ENCODE measurements at places on chromosomes 2 and 18.

- no peak for DNase-seq
Measured at GRCh38 chr2:48287976-48288375, 242.0 kb upstream of the STON1 start.

DNA sequence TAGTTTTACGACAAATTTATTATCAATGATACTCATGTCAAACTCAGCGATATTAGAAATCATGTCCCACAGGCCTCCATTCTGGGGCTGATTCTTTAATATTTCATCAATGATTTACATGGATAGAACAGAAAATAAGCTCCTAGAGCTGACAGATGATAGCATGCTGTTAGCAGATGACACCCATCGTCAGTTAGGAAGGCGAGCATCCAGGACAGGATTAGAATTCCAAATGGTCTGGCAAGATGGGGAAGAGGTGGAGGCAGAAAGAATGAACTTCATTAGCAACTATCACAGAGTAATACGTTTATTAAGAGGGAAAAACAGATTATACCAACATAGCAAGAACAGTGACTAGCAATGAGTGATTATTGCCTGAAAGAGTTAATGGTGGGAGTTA, 46.2 kb upstream of the ACVR1 start:
- no peak for DNase-seq

DNA sequence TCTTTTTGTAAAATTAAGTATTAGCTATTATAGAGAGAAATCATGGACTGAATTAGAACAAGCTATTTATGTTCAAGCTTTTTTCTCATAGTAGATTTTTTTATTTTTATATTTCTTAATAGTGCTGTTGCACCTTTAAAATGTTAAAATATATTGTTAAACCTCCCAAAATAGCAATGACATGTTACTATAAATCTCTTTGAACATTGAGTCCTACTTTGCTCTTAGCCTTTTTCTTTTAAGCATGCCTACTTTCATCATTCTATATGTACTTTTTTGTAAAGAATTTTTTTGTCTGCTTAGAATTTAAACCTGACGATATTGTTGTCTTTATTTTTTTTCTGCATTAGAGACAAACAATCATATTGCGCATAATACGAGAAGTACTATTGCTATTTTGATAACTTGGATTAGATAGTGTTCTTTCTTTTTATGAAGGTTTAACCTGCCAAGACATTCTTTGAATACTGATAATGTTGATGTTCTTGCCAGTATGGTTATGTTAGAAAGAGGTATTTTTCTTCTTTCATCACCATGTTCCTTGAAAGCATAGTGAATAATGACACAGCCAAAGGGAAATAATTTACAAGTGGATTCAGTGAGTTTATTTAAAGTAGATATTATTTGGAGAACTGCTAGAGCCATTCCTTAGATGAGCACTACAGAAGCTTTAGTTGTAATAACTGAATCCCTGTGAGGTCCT, 40.6 kb downstream of the PMS1 start:
- no peak for DNase-seq

DNA sequence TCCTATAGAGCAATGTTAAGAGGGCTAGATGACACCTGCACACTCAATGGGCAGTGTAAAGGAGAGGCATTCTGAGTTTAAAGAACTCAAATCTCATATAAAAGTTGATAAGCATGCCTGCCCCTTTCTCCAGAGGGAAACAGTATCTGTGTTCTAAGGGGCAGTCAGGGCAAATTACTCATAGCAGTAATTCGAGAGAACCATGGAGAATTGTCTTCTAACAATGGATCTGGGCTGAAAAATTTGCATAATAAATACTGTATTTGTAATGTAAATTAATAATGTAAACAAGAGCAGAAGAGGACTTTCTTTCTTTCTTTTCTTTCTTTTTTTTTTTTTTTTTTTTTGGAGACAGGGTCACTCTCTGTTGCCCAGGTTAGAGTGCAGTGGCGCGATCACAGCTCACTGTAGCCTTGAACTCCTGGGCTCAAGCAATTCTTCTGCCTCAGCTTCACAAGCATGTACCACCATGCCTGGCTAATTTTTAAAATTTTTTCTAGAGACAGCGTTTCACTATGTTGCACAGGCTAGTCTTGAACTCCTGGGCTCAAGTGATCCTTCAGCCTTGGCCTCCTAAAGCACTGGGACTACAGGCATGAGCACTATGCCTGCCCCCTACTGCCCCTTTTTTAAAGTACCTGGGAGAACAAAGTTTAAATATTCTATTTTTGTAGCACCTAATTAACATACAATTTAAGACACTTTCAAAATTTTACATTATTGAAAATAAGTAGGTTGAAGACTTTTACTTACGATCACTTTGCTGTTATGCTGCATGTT, 70.6 kb downstream of the OTX1 start:
- no peak for DNase-seq

- DNase-seq, result no peak
Measured at GRCh38 chr2:169002161-169002738, 28.9 kb downstream of the ABCB11 start.

DNA sequence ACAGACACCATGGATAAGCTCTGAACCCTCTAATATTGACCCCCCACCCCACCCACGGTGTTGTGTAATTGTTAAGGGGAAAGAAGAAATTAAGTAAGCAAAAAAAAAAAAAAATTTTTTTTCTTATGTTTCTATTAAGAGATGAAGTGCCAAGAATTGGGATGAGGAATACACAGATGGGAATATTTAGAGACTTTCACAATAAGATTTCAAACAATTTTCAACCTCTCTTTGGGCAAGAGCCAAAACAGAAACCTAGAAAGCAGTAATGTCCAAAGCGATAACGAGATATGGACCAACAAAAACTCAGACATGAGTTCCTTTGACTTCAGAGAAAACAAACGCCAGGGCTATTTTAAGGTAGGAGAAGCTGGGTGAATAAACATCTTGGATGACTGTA, 14.4 kb downstream of the PIEZO2 start:
- DNase-seq, result no peak

- DNase-seq, result no peak
Measured at GRCh38 chr2:151157000-151157735, 104.5 kb downstream of the RBM43 start.

GRCh38 chr18:36464126-36464651, 166.7 kb downstream of the FHOD3 start:
- no peak for DNase-seq

DNA sequence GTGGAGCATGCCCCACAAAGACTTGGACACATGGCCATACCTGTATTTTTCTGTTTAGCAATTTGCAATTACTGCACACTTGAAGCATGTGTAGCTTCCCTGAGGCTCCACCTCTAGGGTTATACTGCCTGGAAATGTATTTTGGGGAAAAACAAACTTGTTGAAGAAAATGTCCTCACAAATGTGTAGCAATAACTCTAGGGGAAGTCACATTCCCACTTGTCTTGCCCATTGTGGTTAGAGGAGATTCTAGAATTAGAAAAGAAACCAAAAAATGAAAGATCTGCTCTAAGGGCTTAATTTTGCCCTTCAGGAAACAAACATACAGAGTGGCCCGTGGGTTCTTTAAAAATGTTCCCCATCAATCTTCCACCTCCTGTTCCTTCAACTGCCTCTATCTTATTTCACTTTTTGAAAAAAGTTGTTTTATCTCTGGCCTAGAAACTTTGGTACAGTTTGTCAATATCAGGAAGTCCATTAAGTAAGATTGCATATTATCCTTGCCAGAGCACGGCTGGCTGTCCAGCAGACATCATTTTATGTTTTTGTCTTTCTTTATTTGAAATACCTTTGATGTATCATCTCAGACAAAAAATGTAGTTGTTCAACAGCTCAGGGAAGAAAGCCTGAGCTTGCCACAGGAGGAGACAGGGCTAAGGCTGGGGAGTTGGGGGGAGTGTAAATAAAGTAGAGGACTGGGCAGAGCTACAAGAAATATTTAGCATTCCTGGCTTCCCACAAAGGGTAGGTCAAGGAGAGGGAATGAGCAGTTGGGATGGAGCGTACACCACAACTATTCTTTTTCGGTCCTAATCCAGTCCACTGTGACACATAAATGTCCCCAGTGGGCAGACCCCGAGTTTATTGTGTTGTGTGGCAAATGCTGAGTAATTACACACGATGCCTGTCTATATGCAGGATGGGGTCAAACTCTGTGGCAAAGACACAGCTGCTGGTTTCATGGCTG, 96.8 kb upstream of the CDC42EP3 start:
- DNase-seq, result no peak
